ENCODE measurements at places on chromosomes 7 and 10.

- DNase-seq, result no peak
Observed at GRCh38 chr7:155202106-155202871, 95.4 kb upstream of the INSIG1 start.

DNA sequence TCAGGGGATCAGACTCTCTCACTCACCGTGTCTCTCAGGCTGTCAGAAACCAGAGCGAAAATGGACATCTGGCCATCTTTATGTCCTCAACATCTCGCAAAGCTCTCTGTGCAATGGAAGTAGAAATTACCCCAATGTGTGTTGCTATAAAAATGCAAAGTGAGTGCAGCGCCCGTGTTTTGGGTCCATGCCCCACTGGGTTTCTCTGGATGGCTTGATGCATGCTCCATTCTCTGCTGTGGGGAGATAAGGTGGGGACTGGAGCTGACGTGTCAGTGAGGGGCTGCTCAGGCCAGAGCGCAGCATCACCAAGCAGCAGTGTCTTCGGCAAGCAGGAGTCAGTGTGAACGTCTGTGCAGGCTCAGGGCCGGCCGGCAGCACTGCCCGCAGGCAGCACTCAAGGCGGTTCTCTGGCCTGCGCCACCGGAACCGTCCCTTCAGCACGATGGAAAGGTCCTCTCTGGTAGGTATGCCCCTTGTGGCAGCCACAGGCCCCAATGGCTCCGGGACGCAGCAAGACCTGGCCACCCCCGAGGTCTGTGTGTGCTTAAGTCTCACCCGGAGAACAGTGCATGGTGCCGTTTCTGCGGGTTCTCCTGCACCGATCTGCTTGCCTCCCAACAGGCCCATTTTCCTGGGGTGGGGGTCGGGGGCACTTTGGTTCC lies 30.2 kb downstream of the WDR86 start:
- DNase-seq, result no peak

DNA sequence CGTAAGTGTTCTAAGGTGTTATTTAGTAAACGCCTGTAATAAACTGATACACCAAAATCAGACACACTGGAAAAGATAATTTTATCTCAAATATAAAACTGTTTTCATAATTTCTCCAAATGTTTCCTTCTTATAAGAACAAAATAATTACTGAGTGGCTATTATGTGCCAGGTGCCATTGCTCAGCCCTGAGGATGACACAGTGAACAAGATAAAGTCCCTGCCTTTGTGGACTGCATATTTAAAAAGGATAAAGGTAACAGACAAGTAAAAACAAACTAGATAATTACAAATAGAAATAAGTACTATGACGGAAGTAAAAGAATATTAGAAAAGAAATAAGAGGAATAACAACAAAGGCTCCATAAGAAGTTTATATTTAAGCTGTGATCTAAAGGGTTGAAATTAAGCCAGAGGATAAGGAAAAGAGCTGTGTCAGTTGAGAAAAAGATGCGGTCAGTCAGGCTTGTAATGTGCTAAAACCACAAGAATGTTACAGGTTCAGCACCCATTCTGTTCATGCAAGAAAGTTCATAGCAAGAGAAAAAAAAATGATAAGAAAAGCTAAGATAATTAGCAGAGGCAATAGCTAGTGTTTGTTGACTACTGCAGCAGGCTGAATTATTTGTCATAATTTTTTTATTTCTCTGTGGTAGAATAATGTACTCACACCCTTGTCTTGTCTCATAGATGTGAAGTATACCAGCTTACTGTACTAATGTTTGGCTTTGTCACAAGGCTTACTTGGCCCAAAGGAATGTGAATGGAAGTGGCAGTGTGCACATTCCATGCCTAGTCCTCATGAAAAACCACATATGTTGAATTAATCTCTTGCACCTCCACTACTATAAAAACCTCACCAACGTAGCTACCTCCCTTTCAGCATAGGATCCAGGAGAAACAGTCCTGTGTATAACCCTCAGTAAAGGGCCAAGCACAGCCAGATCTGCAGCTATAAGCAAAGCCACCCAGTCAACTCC lies 75.1 kb downstream of the CRPPA start:
- no peak for DNase-seq

DNA sequence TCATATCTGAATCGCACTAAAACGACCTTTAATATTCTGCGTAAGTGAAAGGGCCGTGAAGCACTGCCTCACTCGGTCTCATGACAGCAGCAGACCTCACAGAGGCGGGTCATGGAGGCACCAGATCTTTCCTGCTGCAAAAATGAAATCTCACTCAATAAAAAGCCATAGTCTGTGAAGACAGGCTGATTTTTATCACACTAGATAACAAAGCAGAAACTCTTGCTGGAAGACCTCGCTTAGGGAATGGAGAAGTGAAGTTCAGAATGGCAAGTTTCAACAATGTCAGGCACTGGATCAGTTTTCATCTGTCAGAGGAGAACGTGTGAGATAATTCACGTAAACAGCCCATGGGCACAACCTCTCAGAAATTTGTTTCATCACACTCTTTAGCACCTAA lies 8.0 kb downstream of the SEPHS1 start:
- DNase-seq, result no peak

- no peak for DNase-seq
Observed at GRCh38 chr7:28480595-28480994, 68.3 kb downstream of the CREB5 start.

- DNase-seq, result no peak
Observed at GRCh38 chr7:136807598-136807997, 60.9 kb upstream of the CHRM2 start.

- DNase-seq, result no peak
Observed at GRCh38 chr7:135151132-135151531, 3.3 kb downstream of the TMEM140 start.

- DNase-seq, result no peak
Observed at GRCh38 chr7:1555813-1556543, at the start of gene TMEM184A. TSS of gene TMEM184A (minus strand) at chr7:1556205. CDS start at chr7:1555484, 721 bp downstream.

DNA sequence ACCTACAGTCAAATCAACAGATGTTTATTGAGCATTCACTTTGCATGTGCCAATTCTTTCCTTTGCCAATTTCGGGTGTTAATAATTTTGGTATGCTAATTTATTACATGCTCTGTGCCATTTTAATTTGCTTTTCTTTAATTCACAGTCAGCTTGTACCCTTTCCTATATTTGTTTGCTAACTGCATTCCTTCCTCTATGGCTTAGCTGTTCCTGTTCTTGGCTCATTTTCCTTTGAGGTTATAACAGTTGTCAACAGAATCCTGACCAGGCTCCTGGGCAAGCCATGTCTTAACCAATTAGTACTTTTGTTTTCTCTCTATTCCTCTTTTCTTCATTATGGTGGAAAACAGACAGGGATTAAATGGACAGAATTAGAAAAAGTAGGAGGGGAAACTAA lies 73.6 kb upstream of the RPA3 start:
- DNase-seq, result no peak

All from stimulated activated CD4-positive, alpha-beta T cell treated with anti-CD3 and anti-CD28 coated beads, Interleukin-12 subunit alpha, Interleukin-12 subunit beta, amount 100 ng/mL, for 24 hours (primary cell).